ENCODE measurements at places on chromosomes 6 and 20.

DNA sequence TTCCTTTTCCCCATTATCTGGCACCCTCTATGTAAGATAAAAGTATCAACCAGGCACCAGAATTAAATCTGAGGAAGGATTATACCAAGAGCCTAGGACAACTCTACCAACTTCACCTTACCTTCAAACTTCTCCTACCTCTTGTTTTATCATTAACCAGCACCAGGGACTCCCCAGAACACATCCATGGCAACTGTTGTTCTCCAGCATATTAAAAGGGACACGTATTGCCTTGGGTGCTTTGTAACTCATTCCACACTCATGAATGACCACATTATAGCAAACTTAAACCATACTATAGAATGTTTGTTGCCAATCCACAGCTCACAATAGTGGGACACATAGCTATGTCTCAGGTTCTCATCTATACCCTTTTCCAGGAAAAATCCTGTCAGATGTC is 11.9 kb upstream of the FBXL4 start:
- no peak for DNase-seq

DNA sequence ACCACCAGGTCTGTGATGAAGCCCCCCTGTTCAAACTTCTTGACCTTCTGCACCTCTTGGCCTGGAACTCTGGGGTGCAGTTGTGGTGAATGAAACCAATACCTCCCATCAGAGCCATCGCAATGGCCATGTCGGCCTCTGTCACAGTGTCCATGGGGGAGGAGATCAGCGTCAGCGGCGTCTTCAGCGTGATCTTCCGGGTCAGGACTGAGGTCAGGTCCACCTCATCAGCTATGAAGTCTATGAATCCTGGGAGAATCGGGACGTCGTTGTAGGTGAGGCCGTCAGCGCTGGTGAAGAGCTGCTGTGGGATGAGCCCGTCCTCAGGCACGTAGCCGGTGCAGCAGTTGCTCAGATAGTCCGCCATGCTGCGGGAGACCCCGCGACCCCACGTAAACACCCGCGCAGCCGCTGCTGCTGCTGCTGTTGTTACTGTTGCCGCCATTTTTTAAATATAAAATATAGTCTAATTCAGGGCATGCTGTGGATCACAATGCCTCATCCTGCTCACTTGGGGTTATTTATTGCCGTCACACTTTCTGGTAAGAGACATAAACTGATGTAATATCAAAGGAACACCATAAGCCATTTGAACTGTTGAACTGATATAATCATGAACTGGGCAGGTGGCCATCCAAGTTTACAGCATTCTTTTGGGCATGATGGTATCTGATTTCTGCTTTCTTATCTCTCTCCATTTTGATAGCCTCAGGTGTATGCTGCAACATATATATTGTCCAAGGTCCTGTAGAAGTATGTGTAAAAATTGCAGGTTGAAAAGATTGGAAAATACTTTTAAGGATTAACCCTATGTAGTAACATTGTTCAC is 18.7 kb upstream of the RNF144B start:
- DNase-seq = no peak

- DNase-seq = no peak
Measured at GRCh38 chr20:33789109-33789857, 21.9 kb upstream of the CHMP4B start.

DNA sequence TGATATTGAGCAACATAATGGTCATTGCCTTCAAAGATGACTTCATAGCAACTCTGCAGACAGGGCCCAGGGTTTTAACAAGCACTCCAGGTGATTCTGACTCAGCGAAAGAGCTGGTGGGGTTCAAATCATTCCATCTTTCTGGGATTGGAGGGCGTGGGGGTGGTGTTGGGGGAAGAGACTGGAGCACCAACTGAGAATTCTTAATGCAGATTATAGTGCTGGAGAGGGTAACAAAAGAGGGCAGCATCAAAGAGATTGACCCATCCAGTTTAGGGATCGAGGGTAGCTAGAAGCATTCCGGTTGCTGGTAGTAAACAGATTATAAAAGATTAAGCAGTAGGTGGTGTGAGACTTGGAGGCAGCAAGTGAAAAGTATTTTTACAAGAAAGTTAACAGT is 15.9 kb downstream of the PFDN4 start:
- no peak for DNase-seq

DNA sequence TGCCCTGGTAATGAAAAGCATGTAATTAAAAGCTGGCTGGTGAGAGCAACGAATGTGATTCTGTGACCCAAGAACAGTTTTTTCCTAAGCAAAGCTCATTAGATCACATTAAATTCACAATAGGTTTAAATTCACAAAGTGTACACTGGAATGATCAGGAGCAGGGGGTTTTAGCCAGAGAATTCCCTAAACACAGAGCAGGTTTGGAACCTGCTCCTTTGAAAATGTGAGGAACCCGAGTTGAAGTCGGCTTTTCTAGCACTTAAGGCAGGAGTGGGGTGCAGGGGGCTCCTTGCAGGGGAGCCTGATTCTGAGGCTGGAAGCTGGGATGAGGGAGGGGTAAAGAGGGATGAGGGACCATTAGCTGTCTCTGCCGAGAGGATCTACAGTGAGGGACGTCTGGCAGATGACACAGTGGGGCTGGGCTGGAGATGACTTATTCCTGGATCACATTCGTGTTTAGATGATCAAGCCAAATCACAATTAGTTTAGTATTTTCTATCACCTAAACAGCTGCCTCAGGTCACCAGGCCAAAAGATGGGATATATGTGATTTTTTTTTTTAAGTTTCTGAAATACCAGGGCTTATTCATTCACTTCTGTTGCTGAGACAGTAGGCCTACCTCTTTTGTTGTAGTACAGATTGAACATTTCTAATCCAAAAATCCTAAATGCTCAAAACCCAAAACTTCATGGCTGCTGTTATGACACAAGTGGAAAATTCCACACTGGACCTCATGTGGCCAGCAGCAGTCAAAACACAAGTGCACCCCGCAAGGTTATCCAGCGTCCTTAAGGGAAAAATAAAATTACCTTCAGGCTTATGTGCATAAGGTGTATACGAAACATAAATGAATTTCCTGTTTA is 93.1 kb upstream of the HIVEP1 start:
- no peak for DNase-seq

- DNase-seq = no peak
Measured at GRCh38 chr6:107314531-107314939, 144.8 kb downstream of the PDSS2 start.

DNA sequence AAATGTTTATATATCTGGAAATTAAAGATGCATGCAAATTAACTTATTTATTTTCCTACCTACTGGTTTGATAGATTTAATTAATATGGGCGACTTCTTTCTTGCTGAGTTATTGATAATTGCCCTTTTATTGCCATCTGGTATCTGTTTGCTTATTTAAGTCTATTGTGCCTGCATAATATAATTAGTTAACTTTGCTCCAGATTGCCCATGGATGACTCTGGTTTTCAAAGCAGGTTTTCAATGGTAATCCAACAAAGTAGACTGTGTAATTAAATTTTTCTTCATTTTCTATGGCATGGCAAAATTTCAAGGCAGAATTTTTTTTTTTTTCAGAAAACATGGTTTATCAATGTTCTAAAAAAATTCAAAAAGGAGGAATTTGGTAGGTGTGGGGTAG is 1092.0 kb downstream of the GRIK2 start:
- no peak for DNase-seq

DNA sequence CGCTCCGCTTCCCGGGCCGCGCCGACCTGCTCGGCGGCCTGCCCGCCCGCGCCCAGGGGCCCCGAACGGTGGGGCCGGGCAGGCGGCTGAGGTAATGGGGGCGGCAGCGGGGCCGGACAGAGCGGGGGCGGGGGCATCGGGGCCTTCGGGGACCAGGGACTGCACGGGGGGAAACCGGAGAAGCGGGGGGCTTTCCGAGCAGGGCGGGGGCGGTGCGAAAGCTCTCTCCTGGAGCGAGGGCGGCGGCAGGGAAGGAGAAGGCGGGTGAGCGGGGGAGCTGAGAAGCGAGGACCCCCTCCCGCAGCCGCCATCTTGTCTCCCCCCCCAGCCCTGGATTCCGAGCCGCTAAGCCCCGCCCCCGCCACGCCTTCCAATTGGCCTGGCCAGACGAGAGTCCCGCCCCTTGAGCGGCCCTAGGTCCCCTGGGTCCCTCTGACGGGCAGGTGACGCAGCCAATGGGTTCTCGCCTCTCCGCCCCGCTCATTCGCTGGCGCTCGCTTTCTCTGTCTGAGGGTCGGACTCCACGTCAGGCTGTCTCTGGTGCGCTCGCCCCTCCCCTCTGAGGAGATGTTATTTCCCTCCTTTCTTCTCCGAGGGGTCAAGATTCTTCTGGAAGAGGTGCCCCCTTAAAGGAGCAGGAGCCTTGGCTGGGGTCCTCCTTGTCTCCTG is 470 bp downstream of the BRPF3 start:
- peak; percentile 99 for DNase-seq

DNA sequence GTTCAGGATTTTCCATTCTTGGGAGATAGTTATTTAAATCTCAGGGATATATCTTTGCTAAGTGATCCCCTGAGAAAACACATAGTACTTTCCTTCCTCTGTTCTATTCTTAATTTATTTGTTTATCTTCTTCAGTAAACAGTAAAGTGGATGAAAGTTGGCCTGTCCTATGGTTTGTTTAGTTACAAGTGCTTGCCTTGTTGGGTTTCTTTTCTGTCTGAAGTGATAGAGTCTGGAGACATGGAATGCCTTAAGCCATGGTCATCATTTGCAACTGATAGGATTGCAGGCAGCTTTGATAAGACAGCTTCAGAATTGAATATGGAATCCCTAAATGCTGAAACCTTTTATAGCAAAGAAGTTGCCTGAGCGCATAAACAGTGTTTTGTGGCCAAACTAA is 4.9 kb downstream of the ADGRG6 start:
- no peak for DNase-seq

- no peak for DNase-seq
Measured at GRCh38 chr6:38391206-38391605, 248.5 kb downstream of the BTBD9 start.

DNA sequence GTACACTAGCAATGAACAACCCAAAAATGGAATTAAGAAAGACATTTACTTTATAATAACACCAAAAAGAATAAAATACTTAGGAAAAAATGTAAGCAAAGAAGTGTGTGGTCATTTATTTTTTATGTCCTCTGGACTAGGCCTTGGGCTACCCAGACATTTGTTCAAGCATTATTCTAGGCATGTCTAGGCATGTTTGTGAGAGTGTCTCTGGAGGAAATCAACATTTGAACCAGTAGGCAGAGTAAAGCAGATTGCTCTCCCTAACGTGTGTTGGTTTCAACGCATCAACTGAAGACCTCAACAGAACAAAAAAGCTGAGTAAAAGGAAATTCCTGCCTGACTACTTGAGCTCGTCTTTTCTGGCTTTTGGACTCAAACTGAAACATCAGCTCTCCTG is 84.5 kb downstream of the ANKEF1 start:
- DNase-seq = no peak

- no peak for DNase-seq
Measured at GRCh38 chr20:25632940-25633790, 9.4 kb upstream of the NANP start.

GRCh38 chr6:25147223-25147622 is 132.0 kb upstream of the CARMIL1 start:
- DNase-seq = no peak

GRCh38 chr6:80967609-80968008 is 784.9 kb downstream of the TENT5A start:
- DNase-seq = no peak

DNA sequence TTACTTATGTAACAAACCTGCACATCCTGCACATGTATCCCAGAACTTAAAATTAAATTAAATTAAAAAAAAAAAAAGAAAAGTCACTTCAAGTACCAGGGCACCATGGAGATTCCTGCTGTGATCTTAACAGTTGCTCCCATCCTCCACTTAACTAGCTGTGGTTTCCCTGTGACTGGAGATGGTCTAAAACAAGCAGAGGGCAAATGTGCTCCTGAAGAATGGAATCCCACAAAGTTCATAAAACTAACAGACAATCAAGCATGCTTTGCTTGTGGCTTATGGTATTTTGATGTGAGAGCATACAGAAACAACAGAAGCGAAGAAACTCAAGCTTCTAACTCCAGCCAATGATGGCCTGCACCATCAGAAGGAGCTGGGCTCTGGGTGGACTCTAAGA is 153.6 kb upstream of the KCNK16 start:
- no peak for DNase-seq

GRCh38 chr20:57748601-57749130 is 38.9 kb upstream of the PMEPA1 start:
- DNase-seq = peak; percentile 39

- DNase-seq = no peak
Measured at GRCh38 chr6:157753291-157753690, 69.8 kb upstream of the SNX9 start.

GRCh38 chr6:108944071-108944470 is 95.8 kb downstream of the ARMC2 start:
- DNase-seq = no peak

- no peak for DNase-seq
Measured at GRCh38 chr20:37980876-37981275, 52.4 kb downstream of the TTI1 start.

- DNase-seq = no peak
Measured at GRCh38 chr6:37433657-37434271, 743 bp downstream of the CMTR1 start.

GRCh38 chr6:139920027-139920775 is 545.8 kb upstream of the CITED2 start:
- no peak for DNase-seq

DNA sequence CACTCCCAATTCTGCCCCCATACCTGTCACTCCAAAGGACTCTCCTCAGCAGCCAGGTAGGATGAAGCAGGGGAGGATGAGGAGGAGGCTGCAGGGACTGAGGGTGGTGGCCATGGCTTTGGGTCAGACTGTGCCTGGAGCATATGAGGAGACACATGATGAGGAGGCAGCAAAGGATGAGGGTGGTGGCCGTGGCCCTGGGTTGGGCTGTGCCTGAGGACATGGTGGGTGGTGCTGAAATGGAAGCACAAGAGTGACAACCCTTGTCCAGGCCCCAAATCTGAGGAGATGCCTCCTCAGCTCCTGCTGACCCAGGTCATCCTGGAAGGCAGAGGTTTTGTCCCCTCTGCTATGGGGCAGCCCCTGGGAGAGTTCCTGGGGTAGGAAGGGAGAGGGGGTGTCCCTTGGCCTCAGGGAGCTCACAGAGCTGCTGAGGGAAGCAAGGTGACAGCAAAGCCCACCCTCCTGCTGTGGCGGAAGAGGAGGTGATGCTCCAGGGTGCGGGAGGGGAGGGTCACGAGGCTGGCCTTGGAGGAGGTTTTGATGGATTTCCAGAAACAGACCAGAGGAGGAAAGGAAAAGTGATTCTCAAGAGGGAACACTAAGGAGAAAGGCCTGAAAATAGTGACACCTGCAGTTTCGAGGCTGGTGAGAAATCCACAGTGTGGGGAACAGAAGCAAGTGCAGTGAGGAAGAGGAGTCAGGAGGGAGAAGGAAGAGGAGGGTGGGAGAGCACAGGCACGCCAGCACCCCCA is 4.6 kb downstream of the RAET1G start:
- no peak for DNase-seq

DNA sequence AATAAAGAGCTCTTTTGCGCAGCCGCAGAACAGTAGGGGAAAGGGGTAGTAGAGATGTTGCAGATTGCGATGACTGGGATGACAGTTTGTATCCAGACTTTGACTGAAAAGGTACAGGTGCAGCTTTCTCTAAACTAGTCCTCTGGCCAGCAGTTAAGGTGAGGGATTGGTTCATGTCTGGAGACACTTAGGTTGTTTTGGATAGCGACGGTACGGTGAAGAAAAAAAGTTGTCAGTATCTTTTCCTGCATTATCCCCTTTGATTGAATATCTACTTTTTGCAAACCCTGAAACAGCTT is 537 bp downstream of the PRR3 start:
- no peak for DNase-seq

GRCh38 chr6:105967917-105968602 is 118.1 kb upstream of the PRDM1 start:
- no peak for DNase-seq

Measured in caudate nucleus (tissue), 63 donors.